ENCODE measurements at places on chromosomes 1 and 21. TPM values are rescaled to one million over a fixed set of nuclear protein-coding genes. Genes with fewer than 3 reads are reported as not detected.

The CDC20 gene
- polyA plus RNA-seq = 48.9 TPM

The AUNIP gene
- polyA plus RNA-seq = 2.3 TPM

The DNALI1 gene
- 2.1 TPM for polyA plus RNA-seq

The SMIM1 gene
- not detected for polyA plus RNA-seq

The GJA8 gene
- not detected for polyA plus RNA-seq
